IMR-90 (cell line): ENCODE measurements at places on chromosomes 12 and 14. TPM values are rescaled to one million over a fixed set of nuclear protein-coding genes. Genes with fewer than 3 reads are reported as not detected.

DNA sequence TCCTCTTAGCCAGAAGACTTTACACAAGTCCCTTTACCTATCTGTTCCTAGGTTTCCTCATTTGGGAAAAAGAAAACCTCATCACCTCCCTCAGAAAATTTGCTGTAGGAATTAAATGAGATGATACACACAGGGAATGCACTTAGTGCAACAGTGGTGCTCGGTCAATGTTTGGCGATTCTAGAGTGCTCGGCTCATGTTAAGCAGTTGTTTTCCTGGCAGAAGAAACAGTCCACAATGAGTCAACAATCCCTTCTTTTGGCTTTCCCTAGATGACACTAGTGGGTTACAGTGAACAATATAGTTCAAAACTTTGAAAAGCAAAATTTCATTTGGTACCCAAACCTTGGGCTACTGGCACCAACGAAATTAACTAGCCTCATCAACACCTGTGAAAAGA is 3.9 kb upstream of the TMEM233 start:
- no peak for DNase-seq

The FOXJ2 gene
- total RNA-seq, result 3.0 and 3.9 TPM in 2 replicates

DNA sequence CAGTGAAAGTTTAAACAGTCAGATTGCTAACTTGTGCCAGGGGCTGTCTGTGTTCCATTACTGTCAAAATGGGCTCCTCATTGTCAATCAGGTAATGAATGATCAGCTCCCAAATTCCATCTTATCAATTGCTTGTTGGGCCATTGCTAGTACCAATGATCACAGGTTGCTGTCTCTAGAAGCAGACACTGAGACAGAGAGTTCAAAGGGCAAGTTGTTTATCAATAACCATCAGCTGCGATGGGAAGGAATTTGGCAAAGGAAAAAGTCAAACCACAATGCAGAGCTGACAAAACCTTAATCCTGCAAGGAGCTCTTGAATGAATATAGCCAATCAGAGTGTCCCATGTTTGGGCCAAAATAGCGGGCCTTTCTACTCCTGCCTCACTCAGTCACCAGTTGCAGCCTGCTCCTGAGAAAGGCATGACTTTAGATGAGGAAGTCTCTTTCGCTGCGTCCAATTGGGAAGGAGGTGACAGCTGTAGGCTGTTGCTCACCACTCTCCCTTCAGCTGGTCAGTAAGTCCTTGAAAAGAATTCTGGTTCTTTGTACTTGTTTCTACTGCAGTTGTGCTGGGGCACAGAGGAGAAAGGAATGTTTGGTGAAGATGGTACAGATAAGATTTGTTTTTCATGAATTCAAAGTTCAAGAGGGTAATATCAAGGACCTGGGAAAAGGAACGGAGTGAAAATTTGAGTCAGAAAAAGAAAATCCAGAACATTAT is 179.2 kb upstream of the PDE3A start:
- no peak for DNase-seq

DNA sequence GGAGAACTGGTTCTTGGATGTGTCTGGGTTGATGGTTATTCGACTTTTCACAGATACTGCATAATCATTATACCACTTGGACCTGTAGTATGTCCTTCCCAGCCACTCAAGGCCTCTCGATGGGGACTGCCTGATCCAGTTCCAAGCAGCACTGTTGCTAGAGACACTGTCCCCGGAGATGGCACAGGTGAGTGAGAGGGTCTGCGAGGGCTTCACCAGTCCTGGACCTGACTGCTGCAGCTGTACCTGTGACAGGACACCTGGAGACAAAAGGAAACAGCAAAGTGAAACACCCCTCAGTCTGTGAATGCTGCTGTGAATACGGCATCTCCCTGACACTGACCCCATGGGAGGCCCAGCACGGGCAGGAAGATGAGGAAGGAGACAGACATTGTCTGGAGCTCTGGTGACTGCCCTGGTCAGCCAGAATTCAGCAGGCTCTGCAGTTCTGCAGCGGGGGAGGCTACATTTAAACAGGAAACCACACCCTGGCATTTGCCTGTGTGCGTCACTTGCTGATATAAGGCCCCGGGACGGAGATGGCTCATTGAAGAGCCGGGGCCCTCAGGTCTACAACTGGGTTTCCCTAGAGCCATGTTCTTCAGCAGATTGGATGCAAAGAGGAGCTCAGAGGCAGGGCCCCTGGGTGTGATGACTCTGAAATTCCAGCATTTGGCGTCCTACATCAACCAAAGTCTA is 413.6 kb downstream of the TMEM121 start:
- no peak for DNase-seq

- DNase-seq, result peak; percentile 49
Measured at GRCh38 chr12:31324845-31325523, 966 bp downstream of the SINHCAF start.

GRCh38 chr14:80621701-80622100 is 319.8 kb downstream of the CEP128 start:
- DNase-seq, result peak; percentile 89

- no peak for DNase-seq
Measured at GRCh38 chr14:72567226-72567625, 326.7 kb downstream of the DPF3 start.

The NUBPL gene
- total RNA-seq, result 11.5 and 15.6 TPM in 2 replicates

The PRPH gene
- total RNA-seq, result not detected in 2 replicates

The DPF3 gene
- 32.8 and 48.9 TPM in 2 replicates for total RNA-seq

DNA sequence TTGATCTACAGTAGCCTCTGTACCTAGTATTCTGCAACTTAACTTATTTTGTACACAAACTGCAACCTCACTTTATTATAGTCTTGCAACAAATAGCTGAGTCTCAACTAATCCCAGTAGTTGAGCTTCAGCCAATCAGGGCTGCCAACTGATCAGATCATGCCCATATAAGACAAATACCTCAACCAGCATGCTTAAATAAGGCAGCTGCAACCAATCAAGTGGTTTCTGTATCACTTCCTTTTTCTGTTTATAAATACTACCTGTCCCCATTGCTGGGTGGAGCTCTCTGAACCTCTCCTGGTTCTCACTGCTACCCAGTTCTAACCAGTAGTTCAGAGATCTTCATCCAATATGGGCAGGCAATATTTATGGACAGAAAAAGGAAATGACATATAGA is 248.5 kb upstream of the FBXO33 start:
- no peak for DNase-seq

DNA sequence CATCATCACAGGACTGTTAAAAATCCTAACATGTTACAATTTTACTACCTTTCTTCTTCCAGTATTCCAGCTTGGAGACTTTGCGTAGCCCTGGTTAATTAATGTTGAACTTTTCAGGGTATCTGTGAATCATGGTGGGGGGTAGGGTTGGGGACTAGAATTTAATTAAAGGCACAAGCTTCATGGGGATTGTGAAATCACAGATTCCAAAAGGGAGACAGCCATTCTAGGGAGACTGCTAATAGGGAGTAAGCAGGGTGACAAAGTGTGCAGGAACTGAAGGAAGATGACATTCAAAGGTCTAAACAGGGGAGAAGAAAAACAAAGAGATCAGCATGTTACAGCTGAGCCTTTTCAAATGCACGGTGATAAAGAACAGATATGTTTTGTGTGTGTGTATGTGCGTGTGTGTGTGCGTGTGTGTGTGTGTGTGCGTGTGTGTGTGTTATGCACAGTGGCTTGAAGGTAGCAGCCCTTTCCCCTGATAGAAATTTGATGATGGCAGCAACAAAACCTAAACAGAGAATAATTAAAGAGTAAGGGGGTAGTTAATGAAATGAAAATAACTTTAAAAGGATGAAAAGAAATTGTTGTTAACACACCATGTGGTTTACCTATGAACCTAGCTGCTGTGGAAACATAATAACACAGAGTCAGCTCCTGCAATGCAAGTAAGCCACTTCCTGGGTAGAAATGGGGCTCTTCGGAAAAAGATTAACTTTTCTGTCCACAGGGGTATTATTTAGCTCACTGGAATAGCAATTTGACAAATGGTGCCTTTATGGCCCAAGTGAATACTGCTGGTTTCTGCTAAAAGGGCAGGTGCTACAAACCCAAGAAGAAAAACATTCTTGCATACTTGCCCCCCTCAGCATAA is 581.7 kb downstream of the DIO2 start:
- DNase-seq, result no peak

DNA sequence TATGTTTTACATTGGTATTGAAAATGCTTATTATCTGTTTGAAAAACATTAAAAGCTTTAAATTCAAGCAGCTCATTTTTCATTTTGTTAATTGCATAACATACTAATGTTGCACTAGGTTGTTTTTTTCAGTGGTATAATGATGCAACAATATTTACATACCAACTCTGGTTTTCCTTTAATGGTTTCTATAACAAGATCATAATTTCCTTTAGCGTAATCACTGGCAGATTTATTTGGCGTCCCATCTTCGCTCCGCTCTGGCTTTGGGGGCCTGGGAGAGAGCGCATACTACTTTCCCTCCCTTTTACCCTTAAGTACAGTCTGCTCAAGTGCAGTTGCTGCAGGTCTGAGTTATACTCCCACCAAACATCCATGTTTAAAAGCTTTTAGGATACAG is 574.1 kb downstream of the PRKD1 start:
- no peak for DNase-seq

DNA sequence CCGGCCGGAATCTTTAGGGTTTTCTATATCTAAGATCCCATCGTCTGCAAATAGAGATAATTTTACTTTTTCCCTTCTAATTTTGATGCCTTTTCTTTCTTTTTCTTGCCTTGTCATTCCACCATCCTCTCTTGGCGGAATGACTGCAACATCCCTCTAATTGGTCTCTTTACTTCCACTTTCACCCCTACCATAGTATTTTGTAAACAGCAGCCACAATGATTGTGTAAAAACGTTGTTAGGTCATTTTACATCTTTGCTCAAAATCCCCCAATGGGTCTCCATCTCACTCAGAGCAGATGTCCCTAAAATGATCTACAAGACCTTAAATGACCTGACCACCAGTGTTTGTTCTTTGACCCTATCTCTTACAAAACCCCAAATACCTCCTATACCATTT is 80.0 kb upstream of the STAC3 start:
- DNase-seq, result no peak

DNA sequence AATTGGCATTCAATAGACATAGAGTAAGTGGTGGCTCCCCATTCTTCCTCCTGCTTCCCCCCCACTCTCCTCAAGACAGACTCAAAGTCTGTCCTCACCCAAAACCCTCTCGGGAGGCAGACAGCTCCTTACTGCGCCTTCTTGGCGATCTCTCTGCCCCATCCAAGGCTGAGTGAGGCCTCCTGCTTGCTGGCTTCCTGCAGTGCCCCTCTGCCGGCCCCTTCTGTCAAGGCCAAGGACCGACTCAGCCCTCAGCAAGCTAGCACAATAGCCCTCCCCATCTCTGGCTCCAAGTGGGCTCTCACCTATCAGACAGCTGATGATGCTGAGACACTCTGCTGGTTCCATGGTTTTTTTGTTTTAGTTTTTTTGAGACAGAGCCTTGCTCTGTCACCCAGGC is 62.5 kb upstream of the DLK1 start:
- DNase-seq, result no peak

The LBHD2 gene
- not detected in 2 replicates for total RNA-seq

DNA sequence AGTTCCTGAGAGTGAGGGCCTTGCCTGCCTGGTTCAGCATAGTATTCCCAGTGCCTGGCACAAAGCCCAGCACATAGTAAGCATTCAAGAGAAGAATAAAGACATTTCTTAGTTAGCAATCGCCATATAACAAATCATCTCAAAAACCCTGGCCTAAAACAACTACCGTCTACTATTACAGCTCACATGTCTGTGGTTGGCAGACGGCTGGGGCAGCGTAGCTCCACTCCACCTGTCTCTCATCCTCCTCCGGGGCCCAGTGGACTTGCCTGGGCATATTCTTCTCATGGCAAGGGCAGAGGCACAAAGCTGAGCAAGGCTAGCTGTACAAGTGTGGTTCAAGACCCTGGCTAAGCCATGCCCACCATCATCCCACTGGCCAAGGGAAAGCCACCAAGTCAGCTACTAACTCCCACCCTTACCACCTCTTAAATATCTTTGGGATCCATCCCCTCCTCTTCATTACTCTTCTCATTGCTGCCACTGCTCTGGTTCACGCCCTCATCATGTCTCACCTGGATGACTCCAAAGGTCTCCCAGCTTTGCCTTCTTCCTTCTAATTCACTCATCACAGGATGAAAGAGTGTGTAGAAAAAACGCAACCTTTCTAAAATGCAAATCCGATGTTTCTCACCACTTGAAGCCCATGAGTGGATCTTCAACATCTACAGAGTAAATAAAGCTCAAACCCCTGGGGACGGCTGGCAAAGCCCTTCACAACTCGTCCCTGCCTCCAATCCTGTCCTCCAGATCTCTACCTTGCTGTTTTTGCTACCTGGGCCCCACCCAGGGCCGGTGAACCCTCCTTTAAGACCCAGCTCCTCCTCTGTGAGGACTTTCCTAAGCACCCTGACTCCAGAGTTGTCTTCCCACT is 10.4 kb downstream of the TMEM229B start:
- DNase-seq, result no peak

DNA sequence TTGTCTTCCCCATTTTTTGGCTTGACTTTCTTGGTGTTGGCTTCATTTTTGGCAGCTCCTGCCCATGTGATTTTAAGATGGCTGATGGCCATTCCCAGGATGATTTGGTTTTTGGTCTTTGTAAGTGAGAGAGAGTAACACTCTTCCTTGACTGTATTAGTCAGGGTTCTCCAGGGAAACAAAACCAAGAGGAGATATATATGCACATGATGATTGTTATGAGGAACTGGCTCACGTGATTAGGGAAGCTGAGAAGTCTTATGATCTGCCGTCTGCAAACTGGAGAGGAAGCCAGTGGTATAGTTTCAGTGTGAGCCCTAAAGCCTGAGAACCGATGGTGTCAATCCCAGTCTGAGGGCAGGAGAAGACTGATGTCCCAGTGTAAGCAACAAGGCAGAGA is 146.6 kb downstream of the NRXN3 start:
- DNase-seq, result no peak

The SOAT2 gene
- total RNA-seq, result under 0.01 and 0.18 TPM in 2 replicates
